CD4-positive, alpha-beta T cell treated with Interleukin-6 for 4 hours (primary cell): ENCODE measurements at places on chromosomes 16 and 17.

GRCh38 chr17:66602659-66603384 lies 232.1 kb upstream of the CACNG5 start:
- DNase-seq: no peak

GRCh38 chr17:3804503-3804931 lies 3.5 kb upstream of the ITGAE start:
- DNase-seq: peak; percentile 32

DNA sequence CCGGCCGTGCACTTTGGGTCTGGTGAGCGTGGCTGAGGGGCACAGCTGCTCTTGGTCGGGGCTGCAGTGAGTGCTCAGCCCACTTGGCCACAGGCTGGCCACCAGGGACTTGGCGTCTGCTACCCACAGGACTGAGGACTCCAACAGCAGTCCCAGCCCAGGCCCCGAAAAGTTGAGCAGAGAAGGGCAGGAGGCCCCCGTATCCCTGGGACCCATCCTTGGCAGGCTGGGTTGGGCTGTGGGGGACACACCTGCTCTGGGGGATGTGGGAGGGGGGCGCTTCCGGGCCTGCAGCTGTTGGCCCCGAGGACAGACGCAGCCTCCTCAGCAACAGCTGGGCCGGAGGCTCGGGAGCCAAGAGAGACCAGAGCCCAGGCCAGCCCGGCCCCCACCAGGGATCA lies 19.4 kb upstream of the SSTR5 start:
- DNase-seq: no peak

DNA sequence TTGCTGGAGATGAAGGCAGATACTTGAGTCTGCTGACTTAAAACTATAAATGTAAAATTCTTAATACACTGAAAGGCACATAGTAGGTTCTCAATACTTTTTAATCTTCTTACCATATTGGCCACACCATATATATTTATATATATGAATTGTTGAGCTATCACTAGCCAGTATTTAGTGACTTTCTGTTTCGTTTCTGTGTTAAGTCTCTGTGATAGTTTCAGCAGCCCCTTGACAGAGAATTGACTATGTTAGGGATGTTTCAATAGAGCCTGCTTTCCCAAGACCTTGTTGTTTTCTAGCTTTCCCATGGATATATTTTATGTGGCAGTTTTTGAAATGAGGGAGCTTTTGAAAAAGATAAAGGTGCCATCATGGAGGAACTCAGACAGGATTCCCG lies 206.5 kb upstream of the GOT2 start:
- no peak for DNase-seq

DNA sequence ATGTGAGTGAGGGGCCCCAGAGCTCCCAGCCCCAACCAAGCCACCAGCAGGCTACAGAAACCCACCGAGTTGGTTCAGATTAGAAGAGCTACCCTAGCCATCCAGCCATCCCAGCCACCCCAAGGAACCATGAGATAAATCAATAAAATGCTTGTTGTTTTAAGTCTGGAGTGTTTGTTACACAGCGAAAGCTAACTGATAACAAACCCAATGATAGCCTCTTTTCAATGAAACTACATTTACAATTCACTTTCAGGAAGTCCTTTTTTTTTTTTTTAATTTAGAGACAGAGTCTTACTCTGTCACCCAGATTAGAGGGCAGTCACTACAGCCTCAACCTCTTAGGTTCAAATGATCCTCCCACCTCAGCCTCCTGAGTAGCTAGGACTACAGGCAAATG lies 215.0 kb upstream of the ZFHX3 start:
- DNase-seq: no peak

- DNase-seq: no peak
Measured at GRCh38 chr16:65634291-65634690, 512.4 kb upstream of the CDH11 start.

GRCh38 chr16:66576296-66576695 lies 3.0 kb upstream of the CMTM2 start:
- DNase-seq: no peak

- DNase-seq: no peak
Measured at GRCh38 chr16:17972460-17972943, 364.0 kb downstream of the NPIPA8 start.

DNA sequence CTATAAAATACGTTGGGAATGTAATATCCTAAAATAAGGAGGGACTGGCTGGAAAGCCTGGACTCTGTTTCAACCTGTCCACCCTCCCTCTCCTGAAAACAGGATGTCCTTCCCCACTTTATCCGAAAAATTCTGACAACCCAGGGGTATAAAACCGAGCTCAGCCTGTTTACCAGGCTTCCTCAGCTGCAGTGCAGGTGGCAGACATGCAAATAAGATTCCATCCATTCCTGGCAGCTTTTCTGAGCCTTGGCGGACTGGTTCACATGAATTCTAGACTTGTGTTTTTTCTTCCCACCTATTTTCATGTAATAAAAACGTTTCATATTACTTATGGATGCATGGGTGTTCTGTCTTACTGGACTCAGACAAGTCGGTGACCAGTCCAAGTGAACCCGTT lies 479.3 kb downstream of the KCNJ18 start:
- DNase-seq: no peak

DNA sequence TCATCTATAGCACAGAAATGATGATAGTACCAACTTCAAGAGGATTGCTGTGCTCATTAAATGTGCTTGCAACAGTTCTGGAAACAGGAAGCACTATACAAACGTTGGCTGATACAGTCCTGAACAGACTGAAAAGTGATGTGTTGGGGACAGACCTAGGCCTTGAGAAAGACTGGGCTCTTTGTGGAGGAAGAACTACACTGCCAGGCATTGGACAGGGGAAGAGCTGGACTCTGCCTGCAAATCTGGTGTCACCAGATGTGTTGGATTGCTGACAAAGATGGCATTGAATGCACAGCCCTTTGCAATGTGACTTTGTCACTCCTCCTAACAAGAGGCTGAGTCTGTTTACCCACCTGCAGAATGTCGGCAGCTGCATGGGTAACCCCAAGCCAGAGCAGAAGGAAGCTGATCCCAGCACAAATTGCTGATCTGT lies 12.4 kb upstream of the ST6GALNAC2 start:
- DNase-seq: no peak

DNA sequence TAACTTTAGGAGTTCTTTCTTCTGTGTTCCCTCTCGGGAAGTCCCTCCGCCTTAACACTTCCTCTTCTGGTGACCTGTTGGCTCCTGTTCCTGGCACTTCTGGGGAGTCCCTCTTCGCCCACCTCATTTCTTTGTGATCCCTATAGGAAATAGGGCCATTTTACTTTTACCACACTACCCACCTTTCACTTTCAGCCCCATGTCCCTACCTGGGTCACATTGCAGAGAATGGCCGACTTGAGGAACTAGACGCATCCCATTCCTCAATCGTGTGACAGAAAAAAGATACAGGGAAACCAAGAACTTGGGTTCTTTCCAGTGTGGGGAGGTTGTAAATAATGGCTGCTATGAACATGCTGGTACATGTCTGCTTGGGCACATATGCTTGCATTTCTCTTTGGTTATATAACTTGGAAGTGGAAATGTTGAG lies 6.6 kb downstream of the IL21R start:
- DNase-seq: no peak

GRCh38 chr16:56279132-56279531 lies 87.8 kb downstream of the GNAO1 start:
- DNase-seq: peak; percentile 71

DNA sequence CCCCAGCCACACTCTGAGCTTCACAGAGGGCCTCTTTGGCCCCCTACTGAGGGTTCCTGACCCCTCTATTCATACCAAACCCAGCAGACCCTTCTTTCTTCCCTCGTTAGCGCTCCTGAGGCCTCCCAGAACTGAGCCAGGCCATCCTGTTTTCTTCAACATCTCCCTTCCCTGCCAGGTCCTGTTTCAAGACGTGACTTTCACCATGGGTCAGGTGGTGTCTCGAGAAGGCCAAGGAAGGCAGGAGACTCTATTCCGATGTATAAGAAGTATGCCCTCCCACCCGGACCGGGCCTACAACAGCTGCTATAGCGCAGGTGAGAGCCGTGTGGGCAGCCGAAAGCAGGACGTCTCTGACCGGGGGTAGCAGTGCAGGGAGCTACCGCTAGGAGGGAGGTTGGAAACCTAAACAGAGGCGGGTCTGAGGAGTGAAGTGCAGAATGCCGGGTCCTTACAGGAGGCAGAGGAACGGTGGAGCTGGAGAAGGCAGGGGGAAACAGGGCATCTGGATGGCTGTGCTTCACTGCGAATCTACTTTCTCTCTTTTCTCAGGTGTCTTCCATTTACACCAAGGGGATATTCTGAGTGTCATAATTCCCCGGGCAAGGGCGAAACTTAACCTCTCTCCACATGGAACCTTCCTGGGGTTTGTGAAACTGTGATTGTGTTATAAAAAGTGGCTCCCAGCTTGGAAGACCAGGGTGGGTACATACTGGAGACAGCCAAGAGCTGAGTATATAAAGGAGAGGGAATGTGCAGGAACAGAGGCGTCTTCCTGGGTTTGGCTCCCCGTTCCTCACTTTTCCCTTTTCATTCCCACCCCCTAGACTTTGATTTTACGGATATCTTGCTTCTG lies 1.3 kb upstream of the SENP3 start:
- DNase-seq: peak; percentile 61

GRCh38 chr17:61709567-61709966 lies 118.5 kb upstream of the NACA2 start:
- DNase-seq: no peak

DNA sequence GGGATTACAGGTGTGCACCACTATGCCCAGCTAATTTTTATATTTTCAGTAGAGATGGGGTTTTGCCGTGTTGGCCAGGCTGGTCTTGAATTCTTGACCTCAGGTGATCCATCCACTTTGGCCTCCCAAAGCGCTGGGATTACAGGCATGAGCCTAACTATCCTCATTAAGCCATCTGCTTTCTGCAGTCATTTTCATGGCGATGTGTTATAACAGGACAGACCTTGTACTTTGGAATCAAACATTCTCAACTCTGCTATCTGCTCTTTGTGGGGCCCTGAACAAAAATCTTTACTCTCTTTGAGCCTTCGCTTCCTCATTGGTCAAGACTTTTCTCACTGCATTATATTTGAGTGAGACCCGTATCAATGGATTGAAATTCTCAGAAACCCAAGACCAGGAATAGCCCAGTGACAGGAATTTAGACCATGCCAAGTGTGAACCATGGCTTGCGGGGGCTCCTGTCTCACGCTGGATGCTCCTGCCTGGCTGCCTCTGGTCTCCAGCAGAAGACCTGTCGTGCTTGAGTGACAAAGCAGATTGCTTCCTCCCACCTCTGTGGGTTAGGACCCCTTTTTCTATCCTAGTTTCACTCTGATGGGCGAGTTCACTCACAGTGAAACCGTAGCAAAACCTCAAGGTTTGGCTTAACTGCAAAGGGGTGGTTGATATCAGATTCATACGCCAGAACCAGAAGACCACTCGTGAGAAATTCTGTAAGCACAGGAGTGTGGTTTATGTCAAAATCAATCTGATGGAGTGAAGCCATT lies 519.1 kb downstream of the MAF start:
- no peak for DNase-seq

DNA sequence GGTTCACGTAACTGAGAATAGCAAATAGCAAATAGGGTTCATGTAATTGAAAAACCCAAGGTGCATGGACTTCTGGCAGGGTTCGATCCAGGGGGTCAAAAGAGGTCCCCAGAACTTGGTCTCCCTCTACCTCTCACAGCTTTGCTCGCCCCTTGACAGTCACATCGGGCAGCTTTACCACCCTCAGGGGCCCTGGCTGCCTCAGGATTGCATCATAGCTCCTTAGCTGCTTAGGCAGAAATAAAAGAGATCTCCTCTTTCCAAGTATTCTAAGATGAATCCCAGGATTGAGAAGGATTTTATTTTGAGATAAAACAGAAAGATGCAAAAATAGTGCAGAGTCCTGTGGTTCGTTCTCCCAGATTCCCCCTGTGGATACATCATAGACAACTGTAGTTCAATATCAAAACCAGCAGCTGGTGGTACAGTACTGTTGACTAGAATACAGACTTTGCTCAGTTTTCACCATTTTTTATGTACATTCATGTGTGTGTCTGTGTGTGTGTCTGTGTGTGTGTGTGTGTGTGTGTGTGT lies 12.8 kb downstream of the ADGRG3 start:
- DNase-seq: no peak

GRCh38 chr17:69719474-69720048 lies 305.1 kb downstream of the MAP2K6 start:
- no peak for DNase-seq

DNA sequence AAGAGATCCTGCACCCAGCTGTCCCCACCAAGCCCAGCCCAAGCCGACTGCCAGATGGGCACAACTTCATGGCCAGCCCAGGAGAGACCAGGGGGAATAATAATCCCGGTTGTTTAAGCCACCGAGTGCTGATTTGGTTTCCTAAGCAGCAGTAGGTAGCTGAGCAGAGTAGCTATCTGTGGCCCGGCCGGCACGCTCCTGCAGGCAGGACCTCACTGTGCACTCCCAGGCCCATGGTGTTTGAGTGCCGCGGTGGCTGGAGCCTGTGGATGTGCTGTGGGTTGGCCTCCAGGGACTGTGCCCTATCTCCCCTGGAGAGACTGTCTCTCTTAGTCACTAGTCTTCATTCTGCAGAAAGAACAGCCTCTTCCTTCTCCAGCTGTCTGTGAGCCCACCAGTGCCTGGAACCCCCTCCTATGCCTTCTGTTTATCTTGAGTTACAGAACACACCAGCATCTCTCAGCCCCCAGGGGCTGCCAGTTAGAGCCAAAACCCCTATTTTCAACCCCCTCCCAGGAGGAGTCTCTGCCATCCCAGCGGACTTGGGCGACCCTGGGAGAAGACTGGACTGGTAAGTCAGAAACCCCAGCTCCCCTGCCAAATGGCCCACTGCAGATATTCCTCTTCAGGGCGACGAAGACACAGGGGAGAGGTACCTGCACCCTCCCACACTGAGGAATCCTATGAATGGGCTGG lies 152.0 kb downstream of the SDK2 start:
- DNase-seq: no peak

DNA sequence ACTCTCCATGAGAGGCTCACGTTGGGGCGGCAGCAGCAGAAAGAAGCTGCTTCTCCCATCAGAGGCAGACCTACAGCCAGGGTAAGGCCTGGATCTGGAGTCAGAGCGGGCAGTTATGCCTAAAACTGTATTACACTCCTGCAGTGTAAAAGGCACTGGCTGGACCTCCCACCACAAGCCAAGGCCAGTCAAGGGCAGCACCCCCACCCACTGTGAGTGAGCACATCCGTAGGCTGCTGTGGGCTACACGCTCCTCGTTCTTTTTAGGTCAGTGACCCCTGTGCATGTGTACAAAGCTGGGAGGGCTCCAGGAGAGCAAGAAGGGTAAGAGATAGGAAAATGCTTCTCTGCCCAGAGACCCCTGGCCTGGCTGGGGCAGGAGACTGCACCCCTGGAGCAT lies 20.7 kb downstream of the DCAKD start:
- DNase-seq: no peak
